ENCODE measurements at places on chromosomes 12 and 14. TPM values are rescaled to one million over a fixed set of nuclear protein-coding genes. Genes with fewer than 3 reads are reported as not detected.

- no peak for DNase-seq
These were observed 295.4 kb downstream of the FSCB start for GRCh38 chr14:44211718-44212117.

Gene IRAK3
- polyA plus RNA-seq = 5.9 TPM

Gene MGAT4C
- 0.34 TPM for polyA plus RNA-seq

- DNase-seq = no peak
These were observed 6.7 kb upstream of the SLC25A29 start for GRCh38 chr14:100312877-100313400.

DNA sequence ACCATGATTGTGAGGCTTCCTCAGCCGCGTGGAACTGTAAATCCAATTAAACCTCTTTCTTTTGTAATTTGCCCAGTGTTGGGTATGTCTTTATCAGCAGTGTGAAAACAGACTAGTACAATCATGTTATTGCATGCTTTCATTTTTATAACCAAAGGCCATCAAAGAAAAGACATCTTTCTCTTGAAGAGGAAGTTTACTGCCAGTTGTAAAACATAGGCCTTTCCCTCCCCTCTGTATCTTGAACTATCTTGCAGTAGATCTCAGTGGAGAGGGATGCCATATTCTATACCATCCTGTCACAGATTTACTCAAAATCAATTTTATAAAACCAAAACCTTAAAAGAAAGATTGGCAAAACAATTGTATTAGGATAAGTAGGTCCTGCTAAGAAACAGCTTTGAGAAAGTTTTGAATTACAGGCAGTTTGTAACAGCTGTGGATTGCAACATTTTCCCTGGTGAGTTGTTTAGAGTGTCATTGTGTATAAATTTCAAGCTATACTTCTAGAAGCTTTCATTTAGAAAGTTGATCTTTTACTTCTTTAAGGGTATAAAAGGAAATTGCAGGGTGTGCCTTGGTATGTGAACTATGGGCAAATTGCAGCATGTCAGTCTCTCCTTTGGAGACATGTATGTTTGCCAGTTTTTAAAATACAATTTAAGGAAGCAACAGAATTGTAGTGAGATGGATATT lies 128.0 kb downstream of the ATP23 start:
- no peak for DNase-seq

Gene RPGRIP1
- polyA plus RNA-seq = 0.30 TPM

Gene MGP
- polyA plus RNA-seq = 149 TPM

GRCh38 chr14:80762641-80763228 lies 178.8 kb downstream of the CEP128 start:
- no peak for DNase-seq

Gene MSI1
- 0.25 TPM for polyA plus RNA-seq

Measured in thymus (tissue), 14 donors.